CD4-positive, alpha-beta T cell treated with Interleukin-15 for 1 hour (primary cell): ENCODE measurements at places on chromosomes 5 and 9.
A peak's percentile ranks its signal among the peaks of the same experiment; 100 is the strongest.

GRCh38 chr5:144465441-144465840 lies 294.8 kb downstream of the KCTD16 start:
- DNase-seq, result no peak

DNA sequence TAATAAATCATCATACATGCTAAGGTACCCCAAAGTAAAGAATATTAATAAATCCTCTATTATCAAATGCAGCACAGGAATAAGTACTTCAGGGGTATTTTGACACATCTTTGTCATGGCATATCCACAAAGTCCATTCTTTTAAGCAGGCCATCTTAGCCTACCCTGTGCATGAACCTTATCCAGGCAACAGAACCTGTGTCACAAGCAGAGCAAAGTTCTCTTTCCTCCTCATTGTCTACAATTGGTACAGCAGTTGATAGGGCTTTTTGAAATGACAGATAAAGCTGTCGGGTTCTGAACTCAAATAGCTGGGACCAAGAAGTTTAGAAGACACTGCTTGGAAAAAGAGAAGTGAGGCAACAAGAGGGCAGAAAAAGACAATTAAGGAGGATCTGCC lies 30.8 kb upstream of the PURA start:
- DNase-seq, result no peak

DNA sequence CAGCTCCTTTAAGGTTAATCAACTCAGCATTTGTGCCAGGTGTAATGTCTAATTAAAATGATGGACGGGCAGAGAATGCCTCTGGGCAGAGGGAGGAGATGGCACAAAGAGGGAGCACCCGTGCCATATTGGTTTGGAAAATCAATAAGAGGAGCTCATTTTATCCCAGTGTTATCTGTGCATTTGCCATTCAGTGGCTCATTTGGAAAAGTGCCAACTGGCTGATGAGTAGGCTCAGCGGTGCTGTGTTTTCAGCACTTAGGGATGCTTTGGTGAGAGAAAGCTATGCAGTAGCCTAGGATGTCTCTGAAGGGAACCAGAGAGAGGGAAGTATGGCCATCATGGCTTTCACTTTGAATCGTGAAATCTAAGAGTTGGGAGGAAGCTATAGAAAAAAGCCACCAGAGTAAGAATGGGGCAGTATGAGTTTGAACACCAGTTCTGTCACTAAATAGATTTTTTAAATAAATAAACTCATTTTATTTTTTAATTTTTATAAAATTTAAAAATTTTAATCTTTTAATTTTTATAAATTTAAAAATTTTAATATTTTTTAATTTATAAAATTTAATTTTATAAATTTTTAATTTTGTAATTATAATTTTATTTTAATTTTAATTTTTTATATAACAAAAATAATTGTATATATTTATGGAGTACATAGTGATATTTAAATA lies 472.8 kb downstream of the BRINP1 start:
- DNase-seq, result no peak

GRCh38 chr5:137888466-137888862 lies 793 bp upstream of the PKD2L2 start:
- no peak for DNase-seq

DNA sequence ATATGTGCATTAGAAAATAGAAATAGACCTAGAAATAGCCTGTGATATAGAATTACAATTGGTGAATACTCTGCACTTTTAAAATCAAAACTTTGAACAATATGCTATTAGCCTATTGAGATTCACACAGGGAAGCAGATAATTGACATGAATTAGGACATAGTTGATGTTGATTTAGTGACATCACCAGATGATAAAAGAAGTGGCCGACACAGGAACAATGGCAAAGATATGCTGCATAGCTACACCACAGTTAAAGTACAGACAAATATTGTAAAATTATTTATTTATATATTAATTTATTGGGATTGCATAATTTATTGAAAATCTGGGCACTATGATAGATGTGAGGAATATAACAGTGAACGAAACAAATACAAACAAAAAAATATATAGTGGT lies 261.5 kb upstream of the CCNH start:
- no peak for DNase-seq

- DNase-seq, result peak; percentile 46
These were observed 753 bp downstream of the ARHGAP26 start for GRCh38 chr5:142770650-142771609.

DNA sequence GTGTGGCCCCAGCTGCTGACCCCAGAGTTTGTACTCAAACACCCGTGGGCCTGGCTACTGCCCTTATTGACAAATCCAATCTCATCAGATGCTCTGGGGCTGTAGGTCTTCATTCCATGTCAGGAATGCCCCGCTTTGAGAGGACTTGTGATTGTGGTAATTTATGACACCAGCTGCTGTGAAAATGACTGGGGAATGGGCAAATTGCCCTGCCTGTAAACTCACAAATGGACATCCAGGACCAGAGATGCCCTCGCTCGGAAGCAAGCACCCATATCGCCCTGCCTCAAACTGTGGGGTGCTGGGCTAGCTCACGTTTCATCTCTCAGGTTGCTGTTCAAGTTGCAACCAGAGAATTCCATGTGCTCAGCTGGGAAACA lies 225.9 kb upstream of the MAP3K1 start:
- DNase-seq, result no peak

GRCh38 chr9:31745468-31745867 lies 639.0 kb upstream of the ACO1 start:
- DNase-seq, result no peak

DNA sequence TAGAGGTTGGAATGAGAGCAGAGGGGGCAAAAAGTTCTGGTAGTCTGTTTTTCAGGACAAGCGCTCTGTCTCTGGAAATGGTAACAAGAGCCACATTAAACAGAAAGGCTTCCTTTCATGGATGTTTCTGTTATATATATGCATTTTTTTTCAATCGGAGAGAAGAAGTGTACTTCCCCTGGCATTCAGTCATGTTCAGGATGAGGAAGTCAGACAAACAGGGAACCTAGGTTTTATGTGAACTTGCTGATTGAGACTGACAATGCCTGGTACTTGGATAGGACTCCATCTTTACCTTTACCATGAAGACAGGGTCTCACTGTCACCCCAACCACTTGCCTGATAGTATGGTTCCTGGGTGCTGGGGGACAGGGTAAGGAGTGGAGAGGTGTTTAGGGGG lies 30.1 kb upstream of the ZBED3 start:
- no peak for DNase-seq

GRCh38 chr5:39213447-39214207 lies 5.7 kb downstream of the FYB1 start:
- no peak for DNase-seq

GRCh38 chr9:5825223-5825622 lies 7.7 kb downstream of the ERMP1 start:
- no peak for DNase-seq

DNA sequence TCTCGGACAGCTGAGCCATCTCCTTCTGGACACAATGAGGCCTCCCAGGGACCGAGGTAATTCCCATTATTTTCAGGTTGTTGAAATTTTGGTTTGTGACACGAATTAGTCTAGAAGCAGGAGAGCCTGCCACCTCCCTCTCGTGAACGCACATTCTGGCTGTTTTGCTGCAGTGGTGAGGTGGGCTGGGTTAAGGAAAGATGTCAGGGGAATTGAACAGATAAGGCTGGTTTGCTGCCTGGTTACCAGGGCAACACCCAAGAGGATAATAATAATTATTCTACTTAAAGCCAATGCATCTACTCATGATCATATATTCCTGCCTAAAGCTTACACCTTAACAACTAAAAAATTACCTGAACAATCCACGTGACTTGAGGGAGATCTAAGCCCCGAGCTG lies 38.1 kb downstream of the DDX31 start:
- no peak for DNase-seq

GRCh38 chr9:38058452-38059232 lies 10.4 kb downstream of the SHB start:
- DNase-seq, result no peak

DNA sequence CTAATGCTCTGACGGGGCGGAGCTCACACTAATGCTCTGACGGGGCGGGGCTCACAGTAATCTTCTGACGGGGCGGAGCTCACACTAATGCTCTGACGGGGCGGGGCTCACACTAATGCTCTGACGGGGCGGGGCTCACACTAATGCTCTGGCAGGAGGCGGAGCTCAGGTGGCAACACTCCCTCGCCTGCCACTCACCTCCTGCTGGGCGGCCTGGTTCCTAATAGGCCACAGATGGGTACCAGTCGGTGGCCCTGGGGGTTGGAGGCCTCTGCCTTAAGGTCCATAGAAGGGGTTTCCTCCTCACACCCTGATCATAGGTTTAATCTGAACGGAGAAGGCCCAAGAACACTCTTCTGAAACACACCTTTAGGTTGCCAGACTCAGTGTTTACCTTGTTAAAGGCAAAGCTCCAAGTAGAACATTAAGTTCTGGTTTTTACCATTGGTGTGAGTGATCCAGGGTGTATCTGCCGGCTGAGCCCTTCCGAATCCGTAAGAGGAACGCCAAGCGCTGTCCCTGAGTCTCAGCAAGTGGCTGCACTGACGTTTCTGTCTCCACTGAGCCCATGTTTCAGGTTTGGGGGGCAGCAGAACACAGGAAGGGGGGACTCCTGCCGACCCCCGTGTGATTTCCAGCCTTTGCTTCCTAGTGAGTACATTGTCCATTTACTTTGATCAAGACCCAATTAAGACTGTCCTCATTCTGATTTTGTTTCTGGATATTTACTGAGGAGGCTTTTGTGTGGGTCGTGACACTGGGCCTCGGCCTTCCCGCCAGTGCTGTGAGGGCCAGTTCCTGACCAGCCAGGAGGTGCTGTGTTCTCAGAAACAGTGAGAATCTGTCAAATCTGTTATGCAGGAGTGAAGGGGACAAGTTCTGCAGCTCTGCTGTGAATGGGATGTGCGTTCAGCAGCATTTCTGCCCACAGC lies 24.6 kb upstream of the LRRC14B start:
- DNase-seq, result no peak

DNA sequence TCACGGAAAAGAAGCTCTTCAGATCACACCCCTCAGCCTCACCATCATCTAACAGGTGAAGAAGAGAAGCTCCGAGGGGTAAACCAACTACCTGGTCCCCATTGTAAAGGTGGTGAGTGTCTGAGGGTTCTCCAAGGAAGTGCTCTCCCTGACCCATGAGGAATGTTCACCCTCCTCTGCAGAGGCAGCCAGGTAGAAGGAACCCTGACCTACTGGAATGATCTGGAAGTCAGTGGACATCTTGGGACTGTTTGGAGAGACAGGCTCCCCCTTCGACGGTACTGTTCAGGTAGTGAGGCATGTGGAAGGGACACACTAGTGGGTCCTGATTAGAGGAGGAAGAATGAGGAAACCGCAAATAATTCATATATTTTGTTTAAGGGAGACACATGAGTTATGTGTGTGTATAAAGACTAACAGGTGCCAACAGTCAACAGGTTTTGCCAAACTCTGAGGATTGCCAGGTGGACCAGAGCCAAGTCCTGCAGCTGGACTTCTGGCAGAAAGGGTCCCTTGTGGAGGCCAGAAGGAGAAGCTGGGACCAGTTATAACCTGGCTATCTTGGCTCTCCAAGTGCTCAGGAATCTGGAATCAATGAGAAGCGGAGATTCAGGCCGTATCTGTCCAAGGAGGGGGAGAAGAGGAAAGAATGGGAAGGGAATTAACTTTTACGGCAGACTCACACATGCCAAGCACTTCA lies 3.0 kb upstream of the ZBTB34 start:
- DNase-seq, result no peak

DNA sequence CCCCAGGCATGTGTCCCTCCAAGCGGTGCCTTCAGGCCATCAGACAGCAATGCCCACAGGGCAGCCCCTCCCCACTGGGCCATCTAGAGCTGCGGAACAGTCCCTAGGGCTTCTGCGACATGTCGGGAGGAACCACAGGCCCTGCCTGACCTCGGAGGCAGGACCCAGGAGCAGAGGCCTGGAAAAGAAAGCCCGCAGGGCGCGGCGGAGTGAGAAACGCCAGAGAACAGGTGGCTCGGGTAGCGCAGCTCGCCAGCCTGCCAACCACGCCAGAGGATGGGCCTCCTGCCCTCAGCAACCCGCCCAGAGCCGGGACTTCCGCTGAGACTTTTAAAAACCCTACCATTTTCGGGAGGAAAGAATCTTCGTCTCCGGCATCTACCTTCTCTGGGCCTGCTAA lies 715 bp downstream of the LCN8 start:
- DNase-seq, result no peak

- DNase-seq, result no peak
These were observed 577 bp upstream of the CCDC112 start for GRCh38 chr5:115297031-115297430.

GRCh38 chr5:101425339-101425859 lies 522.3 kb upstream of the ST8SIA4 start:
- no peak for DNase-seq

DNA sequence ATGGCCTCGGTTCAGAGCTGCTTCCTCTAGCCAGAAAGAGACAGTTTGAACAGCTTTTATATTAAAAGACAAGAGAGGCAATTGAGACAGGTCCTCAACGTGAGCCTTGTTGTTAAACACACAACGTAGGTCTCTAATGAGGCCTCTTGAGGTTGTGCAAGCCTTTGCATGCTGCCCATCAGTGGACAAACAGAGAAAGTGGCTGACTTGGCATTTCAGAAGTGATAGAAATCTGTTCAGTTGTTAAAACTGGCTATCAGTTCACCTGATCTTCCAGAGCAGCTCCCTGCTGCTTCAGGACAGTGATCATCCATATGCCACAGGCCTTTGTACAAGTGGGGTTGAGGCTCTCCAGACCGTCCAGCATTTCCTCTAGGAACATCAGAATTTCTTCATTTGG lies 58.8 kb downstream of the MROH2B start:
- DNase-seq, result no peak

GRCh38 chr5:104081232-104081631 lies 518.6 kb upstream of the NUDT12 start:
- no peak for DNase-seq

DNA sequence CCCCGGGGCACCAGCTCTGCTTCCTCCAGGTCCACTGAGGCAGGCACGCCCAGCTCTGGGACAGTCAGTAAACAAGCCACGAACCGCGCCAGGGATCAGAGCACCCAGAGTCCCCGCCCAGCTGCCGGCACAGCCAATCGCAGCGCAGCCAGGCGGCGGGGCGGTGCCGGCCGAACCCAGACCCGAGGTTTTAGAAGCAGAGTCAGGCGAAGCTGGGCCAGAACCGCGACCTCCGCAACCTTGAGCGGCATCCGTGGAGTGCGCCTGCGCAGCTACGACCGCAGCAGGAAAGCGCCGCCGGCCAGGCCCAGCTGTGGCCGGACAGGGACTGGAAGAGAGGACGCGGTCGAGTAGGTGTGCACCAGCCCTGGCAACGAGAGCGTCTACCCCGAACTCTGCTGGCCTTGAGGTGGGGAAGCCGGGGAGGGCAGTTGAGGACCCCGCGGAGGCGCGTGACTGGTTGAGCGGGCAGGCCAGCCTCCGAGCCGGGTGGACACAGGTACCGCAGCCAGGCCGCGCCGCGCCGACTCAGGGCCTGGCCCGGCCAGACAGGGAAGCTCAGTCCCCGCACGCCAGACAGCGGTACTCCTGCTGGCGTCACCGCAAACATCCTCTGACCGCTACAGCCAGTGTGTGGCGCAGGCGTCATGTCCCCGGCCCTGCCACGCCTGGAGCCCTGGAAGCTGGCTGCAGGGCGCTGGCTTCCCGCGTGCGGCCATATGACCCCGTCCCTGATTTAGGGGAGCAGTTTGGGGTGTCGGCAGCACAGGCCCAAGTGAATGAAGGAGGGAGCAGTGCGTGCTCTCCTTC lies at the start of gene CTSL:
Gene CTSL (plus strand): TSS at position 220 of the 810 bp plus-strand sequence. CDS start 1,485 bp downstream, outside the sequence.
- DNase-seq, result peak; percentile 68
